ENCODE measurements at places on chromosomes 16 and 17.

GRCh38 chr17:30326809-30327208 is 7.0 kb downstream of the TMIGD1 start:
- no peak for DNase-seq

DNA sequence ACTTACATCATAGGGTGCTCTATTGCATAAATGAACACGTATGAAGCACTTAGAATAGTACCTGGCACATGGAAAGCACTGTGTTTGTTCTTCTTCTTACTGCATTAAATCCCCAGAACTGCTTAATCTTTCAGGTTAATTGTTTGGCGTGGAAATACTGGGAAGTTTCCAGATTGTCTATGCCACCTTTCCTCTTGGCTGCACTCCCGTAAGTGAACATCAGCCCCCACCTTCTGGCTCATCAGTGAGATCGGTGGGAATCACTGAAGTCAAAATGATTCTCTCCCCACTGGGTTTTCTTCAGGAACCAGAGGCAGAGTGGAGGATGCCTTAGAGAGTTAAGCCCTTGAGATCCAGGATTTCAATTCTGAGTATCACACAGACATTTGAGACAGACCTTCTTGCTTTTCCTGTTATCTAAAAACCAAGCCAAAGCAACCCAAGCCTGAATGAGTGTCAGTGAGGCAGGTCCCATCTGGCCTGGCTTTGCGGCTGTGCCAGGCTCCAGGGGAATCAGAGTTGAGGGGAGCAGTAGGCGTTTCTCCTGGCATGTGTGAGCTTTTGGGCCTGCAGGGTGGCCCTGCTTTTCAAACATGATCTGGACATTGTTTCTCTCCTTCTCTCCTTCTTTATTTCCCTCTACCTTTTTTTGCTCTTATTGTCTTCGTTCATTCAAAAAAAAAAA is 59.1 kb downstream of the OTOA start:
- DNase-seq: no peak

- peak; percentile 17 for DNase-seq
These were observed 143.2 kb upstream of the ASIC2 start for GRCh38 chr17:33436321-33436720.

GRCh38 chr17:53191878-53192277 is 630.8 kb upstream of the KIF2B start:
- no peak for DNase-seq

DNA sequence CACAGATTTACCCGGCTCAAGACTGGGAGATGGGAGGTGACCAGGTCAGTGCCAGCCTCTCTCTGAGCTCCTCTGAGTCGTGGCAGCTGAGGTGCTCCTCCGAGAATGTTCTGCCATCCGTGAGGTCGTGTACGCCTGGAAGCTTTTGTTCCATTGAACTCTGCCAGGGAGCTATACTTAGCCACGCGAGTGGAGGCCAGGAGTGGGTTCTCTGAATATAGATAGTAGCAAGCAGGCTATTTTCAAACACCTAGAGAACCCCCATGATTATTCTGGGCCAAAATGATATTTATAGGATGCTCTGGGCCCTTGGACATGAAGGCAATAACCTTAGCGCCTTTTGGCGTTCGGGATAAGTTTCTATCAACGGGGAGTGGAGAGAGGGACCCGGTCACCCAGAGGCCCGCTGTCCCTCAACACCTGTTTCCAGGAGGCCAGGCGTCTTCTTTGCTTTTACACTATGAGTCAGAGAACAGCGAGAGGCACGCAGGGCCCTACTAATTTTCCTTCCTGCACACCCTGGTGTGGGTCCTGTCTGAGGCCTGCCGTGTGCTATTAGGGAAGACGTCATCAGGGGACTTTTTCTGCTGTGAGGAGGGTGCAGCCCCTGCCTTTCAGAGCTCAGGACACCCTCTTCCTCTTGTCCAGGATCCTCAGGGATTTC is 11.0 kb upstream of the MVD start:
- DNase-seq: no peak

DNA sequence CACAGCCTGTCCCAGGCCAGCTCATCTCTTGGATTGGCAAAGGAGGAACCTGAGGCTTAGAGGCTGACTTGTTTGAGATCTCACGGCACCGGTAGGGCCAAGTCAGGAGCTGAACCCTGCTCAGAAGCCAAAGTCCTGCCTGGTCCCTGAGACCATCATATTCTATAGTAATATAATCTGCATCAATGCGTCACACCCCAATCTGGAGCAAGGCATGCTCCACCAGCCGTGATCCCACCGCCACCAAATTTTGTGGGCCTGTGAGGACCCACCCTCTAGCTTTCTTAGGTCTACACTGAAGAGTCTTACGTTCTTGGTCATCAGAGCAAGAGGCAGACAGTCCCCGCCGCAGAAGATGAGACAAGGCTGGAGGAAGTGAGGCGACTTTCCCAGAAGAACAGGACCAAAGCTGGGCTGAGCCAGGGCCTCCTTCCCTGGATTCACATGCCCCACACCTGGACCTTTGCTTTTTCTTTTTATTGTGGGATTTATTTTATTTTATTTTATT is 2.7 kb downstream of the SULT1A1 start:
- DNase-seq: no peak

DNA sequence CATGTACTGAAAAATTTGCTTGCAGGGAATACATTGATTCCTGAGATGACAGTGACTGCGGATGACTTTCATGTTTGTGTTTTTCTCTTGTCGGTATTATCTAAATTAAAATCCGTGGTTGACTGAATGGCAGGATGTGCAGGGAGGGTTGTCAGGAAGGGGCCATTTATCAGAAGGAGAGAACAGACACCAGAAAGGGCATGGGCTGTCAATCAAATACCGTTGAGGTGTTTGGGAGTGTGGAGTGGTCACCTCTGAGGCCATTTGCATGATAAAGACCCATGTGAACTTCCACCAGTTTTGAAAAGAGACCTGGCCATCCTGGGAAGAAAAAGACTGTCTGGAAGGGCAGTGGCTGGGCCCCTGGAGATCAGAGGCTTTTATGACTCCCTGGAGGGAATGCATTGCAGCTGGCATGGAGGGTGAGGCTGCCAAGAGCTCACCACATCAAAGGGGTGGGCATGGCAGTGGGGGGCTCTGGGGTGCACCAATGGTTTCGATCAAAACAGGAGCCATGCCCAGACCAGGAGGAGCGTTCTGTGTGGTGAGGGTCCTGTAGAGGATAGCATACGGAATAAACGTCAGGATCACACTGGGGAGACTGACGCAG is 67.1 kb downstream of the CYLD start:
- DNase-seq: no peak

GRCh38 chr16:79067600-79067999 is 532.9 kb downstream of the MAF start:
- DNase-seq: no peak
